ENCODE measurements at places on chromosomes 2 and 18. TPM values are rescaled to one million over a fixed set of nuclear protein-coding genes. Genes with fewer than 3 reads are reported as not detected.

DNA sequence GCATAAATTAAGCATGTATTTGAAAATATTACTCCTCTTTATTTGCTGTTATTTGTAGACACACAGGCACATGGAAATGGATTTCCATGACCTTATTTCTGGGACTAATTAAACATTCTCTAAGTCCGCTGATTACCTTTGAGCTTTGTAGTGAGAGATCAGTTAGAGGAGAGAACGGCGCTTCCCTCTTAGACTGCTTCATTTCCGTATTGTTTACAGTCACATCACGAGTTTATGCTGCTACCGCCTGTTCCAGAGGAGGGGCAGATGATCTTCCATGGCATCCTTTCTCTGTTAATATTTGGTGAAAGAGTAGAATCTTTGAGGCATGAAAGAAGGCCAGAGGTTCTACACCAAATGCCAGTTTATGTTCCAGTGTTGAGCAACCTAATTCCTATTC lies 404.4 kb downstream of the TRIB2 start:
- H3K36me3 ChIP-seq = no peaks in the 10 kb centered on the region
- no peak overlapping the region for H3K27ac ChIP-seq
- no peaks in the 10 kb centered on the region for H3K4me1 ChIP-seq
- no peak for DNase-seq
- H3K4me3 ChIP-seq = no peak overlapping the region
- no peaks in the 10 kb centered on the region for H3K27me3 ChIP-seq

OTOS gene
- not detected for total RNA-seq

TYW5 gene
- total RNA-seq = 8.5 TPM

- H3K36me3 ChIP-seq = no peaks in the 10 kb centered on the region
- peaks cover 23% of the 10 kb centered on the region for H3K4me1 ChIP-seq
- H3K27ac ChIP-seq = no peak overlapping the region
- DNase-seq = no peak
- no peak overlapping the region for H3K4me3 ChIP-seq
These were observed 6.4 kb downstream of the AGAP1 start for GRCh38 chr2:235500110-235500760.

- DNase-seq = no peak
- H3K4me1 ChIP-seq = no peaks in the 10 kb centered on the region
- no peaks in the 10 kb centered on the region for H3K27me3 ChIP-seq
- no peak overlapping the region for H3K27ac ChIP-seq
These were observed 249.2 kb upstream of the FIGN start for GRCh38 chr2:163984986-163985385.

DNA sequence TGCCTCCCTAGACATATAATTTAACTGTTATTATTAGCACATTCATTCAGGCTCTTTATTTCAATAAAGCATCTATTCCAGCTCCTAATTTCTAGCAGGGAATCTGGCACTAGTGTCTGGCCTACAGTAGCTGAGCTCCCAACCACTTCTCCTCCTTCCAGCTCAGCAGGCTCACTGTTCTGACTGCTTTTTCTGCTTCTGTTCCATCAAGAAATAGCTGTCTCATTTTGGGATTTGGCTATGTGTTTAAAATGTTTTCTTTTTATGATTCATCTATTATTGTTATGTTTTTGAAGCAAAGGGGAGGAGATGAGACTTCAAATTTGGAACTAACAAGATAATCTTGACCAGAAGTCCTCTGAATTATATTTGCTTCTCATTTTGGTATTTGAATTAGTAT lies 172.7 kb upstream of the SMAD7 start:
- H3K4me1 ChIP-seq = peaks cover 9% of the 10 kb centered on the region
- no peak overlapping the region for H3K27ac ChIP-seq
- H3K4me3 ChIP-seq = no peak overlapping the region

HRH4 gene
- total RNA-seq = 0.07 TPM

DNA sequence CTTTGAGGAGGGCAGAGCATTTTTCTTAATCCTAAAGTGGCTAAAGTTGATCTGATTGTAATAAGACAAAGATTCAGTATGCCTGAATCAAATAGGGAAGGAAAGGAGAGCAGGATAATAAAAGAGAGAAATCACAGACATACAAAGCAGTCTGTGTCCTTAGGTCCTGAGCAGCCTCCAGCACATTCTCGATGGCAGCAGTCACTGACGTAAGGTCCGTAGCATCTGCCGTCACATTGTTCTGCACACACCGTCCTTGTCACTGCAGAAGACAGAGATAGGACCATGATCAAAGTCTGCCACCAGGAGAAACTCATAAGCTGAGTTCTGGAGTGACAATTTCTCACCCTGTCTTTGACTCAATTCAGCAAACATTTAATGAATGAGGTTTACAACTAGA lies 813.7 kb downstream of the ERBB4 start:
- no peaks in the 10 kb centered on the region for H3K36me3 ChIP-seq
- no peak overlapping the region for H3K27ac ChIP-seq
- H3K27me3 ChIP-seq = no peaks in the 10 kb centered on the region
- H3K4me3 ChIP-seq = no peak overlapping the region
- H3K4me1 ChIP-seq = no peaks in the 10 kb centered on the region
- DNase-seq = no peak
